ENCODE measurements at places on chromosomes 7 and 10.
A peak's percentile ranks its signal among the peaks of the same experiment; 100 is the strongest.

DNA sequence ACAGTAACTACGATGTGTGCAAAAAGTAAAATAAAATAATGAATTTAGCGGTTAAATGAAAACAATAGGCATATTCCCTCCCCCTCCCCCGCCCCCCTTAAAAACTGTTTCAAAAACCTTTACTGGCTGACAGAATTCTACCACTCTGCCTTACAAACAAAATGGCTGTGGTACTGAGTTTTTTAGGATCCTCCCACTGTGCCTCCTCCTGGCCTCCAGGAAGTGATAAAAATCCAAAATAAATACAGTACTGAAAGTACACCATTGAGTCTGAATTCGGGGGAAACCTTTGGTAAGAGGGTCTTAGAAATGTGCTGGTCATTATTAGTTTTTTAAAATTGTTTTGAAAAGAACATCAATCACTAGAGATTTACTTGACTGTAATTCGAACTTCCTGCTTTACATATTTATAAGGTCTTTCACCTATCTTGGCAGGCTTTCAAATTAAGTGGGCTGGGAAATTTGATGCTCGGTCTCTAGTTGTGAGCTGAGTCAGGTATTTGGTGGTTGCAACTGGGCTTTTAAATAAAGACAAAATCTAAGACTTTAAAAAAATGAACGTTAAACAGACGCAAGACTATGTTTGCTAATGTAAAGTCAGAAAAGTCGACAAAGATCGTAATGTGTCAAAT, 32.5 kb upstream of the EPC1 start:
- peak; percentile 83 for DNase-seq

- DNase-seq, result no peak
Observed at GRCh38 chr7:8205031-8205387, 57.0 kb downstream of the ICA1 start.

- DNase-seq, result no peak
Observed at GRCh38 chr10:122254831-122255230, 16.3 kb upstream of the BTBD16 start.

- DNase-seq, result no peak
Observed at GRCh38 chr10:124641282-124642087, 102.7 kb downstream of the FAM53B start.

DNA sequence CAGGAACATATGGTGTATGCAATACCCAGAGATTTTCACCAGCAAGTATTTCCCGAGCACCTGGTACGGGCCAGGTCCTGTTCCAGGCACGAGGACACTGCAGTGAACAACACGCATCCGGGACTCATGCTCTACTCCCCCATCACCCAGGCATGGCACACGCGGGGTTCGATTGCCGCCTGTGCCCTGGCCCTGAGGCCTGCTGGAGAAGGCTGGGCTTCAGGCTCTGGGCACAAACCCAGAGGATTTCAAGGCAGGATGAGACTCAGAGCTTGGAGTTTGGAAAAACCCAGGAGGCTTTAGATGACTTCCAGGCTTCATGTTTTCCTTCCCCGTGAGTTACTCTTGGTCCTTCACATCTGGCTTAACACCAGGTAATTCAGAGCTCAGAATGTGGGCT, 143.5 kb downstream of the NEURL1 start:
- no peak for DNase-seq

- no peak for DNase-seq
Observed at GRCh38 chr10:74371696-74372095, 220.7 kb downstream of the ADK start.
